ENCODE measurements at places on chromosomes 6 and 20.

DNA sequence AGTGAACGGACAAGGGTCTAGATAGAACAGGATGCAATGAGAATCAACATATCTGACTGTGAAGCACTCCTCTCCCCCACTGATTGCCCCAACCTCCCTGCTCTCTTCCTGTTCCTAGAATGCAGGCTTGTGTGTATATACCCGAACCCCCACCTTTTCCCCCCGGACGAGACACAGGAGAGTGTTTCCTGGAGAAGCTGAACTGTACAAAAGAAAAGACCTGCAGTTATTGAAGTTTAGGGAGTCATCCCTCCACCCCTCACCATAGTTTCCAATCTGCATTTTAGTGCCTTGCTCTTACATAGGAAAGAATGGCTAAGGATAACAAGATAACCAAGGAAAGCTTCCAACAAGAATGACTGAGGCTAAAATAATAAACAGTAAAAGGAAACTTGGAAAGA lies 55.5 kb upstream of the PDE10A start:
- DNase-seq = no peak

- DNase-seq = no peak
Observed at GRCh38 chr6:103193413-103193812, 1666.3 kb downstream of the HACE1 start.

DNA sequence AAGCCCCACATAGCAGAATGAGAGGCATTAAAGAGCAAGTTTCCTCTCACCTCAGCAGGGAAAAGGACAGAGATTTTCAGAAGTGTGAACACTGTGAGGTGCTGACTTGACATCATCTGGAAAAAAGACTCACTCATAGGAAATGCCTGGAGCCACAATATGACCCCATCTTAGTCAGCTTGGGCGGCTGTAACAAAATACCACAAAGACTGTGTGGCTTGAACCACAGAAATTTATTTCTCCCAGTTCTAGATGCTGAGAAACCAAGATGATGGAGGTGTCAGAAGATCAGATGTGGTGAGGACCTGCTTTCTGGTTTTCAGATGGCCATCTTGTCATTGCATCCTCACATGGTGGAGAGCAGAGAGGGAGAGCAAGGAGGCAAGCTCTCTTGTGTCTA lies 253.1 kb downstream of the ADGB start:
- no peak for DNase-seq

DNA sequence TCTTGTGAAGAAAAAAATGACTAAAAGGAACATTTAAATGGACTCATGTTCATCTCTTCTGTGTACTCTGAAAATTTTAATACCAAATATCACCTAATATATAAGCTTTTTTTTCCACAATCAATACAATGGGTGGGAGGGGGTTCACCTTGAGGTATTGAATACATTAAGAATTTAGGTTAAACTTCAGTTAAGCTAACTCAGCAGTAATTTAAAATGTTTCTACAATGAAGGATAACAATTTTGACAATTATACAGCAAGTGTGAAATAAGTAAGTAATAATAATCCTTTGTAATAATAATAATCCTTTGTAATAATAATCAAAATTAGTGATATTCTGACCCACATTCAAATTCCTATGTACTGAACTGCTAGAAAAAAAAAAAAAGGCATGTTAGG lies 136.0 kb downstream of the PRKN start:
- DNase-seq = no peak

- no peak for DNase-seq
Observed at GRCh38 chr6:135113860-135114259, 59.2 kb upstream of the HBS1L start.

GRCh38 chr6:41160933-41161332 lies 2.0 kb downstream of the TREM2 start:
- no peak for DNase-seq

GRCh38 chr6:85726206-85726605 lies 83.5 kb upstream of the SYNCRIP start:
- no peak for DNase-seq

DNA sequence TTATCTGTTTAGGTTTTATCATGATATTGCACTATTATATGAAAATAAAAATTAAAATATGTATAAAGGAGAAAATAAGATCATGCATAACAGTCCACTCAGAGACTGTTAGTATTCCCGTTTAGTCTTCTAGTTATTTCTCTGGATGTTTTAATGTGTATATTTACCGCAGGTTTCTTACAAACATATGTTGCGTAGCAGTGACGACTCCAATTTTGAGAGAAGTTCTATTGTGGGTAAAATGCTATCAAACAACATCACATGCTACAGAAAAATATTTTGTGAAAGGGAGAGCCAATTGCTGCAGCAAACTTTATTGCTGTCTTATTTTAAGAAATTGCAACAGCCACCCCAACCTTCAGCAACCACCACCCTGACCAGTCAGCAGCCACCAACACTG lies 72.4 kb upstream of the NXT1 start:
- DNase-seq = no peak

GRCh38 chr6:56793938-56794337 lies 151.2 kb upstream of the DST start:
- DNase-seq = no peak

Data from NCI-H524 treated with DMSO at 0.1 percent for 48 hours (cell line).